ENCODE measurements at places on chromosomes 13 and 19.

GRCh38 chr13:111956261-111957151 lies 110.4 kb upstream of the SOX1 start:
- no peak for DNase-seq

DNA sequence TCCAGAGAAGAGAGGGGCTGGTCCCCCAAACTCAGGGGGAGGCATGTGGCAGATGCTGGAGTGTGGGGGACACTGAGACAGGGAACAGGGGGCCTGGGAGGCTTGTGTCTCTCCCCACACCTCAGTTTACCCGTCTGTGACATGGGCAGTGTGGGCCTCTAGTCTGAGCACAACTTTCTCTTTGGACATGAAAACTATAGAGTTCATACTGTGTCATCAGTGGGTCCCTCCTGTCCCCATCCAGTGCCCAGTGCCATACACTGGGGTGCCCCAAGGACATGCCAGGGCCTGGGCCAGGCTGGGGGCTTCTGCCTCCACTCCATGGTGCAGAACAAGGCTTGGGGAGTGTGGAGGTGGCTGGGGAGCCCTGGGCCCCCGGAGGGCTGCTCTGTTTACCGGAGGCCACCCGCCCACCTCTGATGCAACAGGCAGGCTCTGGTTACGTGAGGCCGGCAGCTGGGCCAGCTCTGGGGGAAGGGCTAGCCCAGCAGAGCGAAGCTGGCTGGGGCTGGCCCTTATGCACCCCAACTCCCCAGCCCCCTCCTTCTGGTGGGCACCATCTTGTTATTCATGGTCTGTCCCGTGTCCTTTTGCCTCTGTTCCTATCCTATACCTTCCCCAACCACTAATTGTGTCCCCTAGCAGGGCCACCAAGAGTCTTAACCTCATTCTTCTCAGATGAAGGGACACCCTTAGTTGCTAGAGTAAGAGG lies 1.9 kb upstream of the MEF2B start:
- no peak for DNase-seq

DNA sequence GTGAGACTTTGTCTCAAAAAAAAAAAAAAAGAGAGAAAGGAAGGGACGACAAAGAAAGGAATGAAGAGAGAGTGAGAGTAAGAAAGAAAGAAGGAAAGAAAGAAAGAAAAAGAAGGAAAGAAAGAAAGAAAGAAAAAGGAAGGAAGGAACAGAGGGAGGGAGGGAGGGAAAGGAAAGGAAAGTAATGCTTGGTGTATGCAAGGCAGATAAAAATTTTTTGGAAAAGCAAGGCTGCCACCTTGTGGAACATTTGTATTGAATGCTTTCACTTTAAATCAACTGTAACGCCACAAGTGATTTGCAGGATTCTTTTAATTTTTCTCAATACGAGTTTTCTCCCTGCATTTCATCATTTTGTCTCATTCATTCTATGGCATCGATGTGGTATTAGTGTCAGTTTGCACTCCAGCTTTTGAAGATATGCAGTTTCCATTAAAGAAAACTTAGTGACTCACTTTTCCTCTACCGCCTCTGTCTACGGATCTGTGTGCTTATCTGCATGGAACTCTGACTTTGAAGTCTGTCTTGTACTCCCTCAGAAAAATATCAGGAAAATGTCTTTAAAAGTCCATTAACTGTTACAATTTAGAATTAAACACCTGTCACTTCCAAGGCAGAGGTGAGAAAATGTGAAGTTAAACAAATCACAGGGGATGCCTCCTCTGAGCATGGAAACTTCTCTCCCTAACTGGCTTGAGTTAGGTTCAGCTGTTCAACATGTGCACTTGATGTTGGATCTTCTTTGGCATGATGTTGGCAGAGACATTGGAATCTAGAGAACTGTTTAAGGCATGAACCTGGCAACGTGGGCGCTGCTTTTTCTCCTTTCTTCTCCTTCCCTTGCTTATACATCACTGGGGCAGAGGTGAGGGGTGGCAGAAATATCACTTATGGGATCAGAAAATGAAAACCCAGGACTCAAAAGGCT lies 20.0 kb upstream of the ZDHHC20 start:
- peak; percentile 63 for DNase-seq

DNA sequence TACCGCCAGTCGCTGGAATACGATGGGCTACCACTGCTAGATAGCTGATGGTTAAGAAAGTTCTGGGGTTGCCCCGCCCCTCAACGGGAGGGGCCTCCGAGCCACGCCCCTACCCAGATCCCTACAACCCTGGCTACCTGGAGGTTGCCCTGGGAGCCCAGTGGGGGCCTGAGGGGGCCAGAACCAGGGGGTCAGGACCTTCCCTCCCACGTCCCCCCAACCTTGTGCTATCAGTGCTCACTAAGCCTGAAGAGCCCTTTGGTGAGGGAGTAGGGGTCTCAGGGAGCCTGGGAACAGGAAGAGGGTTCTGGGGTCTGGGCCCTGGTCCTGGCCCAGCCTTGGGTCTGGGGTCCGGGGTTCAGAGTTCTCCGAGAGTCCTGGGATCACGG lies 8.9 kb downstream of the OCEL1 start:
- DNase-seq, result peak; percentile 50

- DNase-seq, result no peak
These were observed 10.5 kb downstream of the ZIC2 start for GRCh38 chr13:99991828-99992775.

DNA sequence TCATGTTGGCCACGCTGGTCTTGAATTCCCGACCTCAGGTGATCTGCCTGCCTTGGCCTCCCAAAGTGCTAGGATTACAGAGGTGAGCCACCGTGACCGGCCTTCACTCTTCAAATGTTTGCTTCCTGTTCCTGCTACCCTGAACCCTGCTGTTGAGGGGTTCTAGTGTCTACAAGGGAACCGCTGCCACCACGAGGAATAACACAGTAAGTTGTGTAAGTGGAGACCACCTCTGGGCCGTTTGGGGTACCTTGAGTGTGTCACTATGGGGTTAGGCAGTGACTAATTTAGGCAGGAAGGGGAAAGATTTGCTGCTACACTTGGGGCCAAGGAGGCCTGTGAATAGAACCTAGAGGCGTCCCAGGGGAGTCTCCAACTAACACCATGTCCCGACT lies 2.2 kb upstream of the MYADM start:
- no peak for DNase-seq

DNA sequence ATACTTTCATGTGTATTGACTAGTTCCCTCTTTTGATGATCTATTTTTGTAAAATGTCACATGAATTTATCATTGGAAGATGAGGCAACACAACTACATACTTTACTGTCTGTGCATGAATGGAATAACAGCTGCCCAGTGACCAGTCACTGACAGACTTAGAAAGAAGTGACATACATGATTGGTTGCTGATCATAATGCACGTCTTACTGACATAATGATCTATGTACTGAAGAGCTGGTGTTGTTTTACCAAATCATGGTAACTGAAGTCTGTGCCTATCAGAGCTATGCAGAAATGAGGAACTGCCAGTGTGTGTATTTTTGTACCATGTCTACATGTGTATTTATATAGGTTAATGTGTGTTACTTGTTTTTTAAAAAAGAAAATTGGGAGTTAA lies 26.5 kb downstream of the GPR18 start:
- DNase-seq, result no peak

DNA sequence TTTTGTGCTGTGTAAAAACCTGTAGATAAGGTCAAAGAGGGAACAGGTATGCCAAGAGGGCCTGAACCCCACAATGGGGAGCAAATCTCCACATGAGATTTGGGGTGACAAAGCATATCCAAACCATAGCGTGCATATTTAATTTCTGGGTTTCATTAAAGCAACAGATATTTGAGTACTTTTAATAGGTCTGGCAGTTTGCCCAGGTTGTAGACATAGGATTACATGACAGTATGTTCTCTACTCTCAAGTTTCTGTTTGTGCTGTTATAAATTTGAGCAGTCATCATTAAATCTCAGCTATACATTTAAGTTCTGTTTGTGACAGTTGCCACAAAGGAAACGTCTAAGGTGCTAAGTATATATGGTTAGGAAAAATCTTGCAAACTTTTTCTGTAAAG lies 236.4 kb downstream of the ATP8A2 start:
- DNase-seq, result peak; percentile 83

GRCh38 chr13:23147827-23148226 lies 33.0 kb upstream of the SGCG start:
- DNase-seq, result no peak

GRCh38 chr13:32720026-32720425 lies 133.8 kb downstream of the PDS5B start:
- no peak for DNase-seq

DNA sequence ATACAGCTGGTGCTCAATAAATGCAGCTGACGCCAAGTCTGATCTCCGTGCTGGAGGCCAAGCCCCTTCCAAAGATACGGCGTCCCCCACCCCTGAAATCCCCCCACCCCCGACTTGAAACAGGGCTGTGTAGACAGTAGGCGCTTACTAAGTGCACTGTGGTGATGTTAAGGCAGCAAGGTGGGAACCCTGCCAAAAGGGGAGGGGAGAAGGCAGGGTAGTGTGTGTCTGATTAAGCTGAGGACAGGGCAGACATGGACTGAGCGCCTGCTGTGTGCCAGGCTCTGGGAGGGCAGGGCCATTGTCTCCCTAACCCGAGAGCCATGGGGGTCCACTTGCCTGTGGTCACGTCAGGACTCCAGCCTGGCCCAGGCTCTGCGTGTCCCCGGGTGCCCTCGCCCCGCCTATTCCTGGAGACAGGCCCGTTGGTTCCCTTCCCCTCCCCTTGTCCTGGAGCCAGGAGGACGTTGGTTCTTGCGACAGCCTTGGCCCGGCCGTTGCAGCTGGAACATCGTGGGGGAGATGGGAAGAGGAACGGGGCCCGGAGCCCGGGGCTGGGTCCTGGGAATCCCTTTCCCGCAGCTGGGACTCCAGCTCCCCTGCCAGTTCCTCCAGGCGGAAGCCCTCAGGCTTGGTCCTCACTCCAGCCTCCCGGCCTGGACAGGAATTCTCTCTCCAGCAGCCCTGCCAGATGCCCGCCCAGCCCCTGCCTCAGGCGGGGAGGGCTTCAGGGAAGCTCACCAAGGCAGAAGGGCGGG lies 1.7 kb upstream of the ELANE start:
- DNase-seq, result no peak

DNA sequence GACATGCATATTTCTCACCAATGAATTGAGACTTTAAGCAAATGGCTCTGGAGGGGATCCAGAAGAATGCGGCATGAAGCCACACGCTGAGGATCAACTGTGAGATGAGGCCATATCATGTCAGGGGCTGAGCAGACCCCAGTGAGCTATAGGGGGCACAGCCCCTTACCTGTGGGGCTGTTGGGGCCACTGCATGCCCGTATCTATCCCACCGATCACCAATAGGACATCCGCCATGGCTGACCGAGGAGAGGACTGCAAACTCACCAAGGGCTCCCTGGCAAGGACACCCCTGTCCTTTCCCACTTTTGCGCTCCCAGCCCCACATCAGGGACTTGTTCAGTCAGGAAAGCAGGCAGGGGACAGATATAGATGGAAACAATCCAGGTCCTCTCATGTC lies 78.0 kb downstream of the SERP2 start:
- no peak for DNase-seq

- no peak for DNase-seq
These were observed 6.1 kb downstream of the ZNF700 start for GRCh38 chr19:11931051-11931450.

GRCh38 chr19:37954421-37954874 lies 47.4 kb downstream of the SIPA1L3 start:
- no peak for DNase-seq

DNA sequence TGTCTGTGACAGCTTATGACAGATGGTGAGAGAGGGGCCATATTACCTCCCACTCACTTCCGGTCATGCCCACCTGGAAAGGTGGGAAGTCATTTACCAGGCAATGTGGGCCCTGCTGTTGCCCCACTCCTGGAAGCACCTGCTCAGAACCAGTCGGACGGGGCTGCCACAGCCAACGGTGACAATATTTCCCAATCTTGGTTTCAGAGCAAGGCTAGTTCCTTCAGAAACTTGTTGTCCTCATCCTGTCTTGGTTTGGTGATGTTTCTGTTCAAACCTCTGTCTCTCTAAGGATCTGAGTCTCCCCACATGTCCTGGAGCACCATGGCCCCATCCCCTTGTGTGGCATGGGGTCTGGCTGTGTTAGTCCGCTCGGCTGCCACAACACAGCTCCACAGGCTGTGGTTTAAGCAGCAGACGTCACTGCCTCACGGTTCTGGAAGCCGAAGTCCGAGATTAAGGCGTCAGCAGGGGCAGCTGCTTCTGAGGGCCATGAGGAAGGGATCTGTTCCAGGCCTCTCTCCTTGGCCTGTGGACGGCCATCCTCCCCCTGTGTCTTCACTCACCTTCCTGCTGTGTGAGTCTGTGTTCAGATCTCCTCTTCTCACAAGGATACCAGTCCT lies 31.5 kb upstream of the SLC15A1 start:
- no peak for DNase-seq

GRCh38 chr13:60028021-60028420 lies 135.7 kb downstream of the DIAPH3 start:
- no peak for DNase-seq

DNA sequence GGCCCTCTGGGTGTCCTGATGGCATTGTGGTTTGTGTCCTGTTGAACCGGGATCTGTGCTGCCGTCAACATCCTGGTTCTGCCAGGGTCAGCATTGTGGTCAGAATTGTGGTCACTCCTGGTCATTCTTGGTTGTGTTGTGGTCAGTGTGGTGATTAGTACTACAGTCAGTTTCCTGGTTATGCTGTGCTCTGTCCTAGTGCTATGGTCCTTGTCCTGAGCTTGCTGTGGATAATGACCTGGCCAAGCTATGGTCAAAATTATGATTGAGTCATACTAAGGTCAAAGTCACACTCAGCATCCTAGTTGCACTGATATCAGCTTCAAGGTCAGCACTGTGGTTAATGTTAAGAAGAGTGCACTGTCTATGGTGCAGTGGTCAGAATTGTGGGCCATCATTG lies 4.5 kb upstream of the OLFM2 start:
- no peak for DNase-seq

DNA sequence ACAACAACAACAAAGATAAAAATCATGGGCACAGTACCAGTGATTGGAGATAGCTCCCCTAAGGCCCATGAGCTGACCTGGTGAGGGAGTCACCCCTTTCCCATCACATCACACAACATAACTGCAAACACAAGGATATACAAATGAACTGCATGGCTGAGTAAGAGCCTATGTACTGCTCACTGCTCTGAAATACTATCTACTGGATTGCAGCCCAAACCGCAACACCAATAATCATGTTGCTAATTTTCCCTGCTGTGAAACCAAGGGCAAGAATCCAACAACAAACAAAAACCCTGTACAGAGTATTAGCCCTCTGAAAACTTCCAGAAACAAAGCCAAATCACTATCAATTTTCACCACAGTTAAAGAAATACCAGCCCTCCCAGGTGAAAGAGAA lies 1893.2 kb downstream of the PCDH9 start:
- peak; percentile 54 for DNase-seq

- DNase-seq, result no peak
These were observed 125.0 kb downstream of the VWA8 start for GRCh38 chr13:41835871-41836270.

Measured in NCI-H2081 (cell line).